ENCODE measurements at places on chromosomes 1 and 21.

GRCh38 chr1:236165238-236165981 lies 23.1 kb downstream of the GPR137B start:
- no peak for DNase-seq

GRCh38 chr1:117842408-117843170 lies 86.8 kb downstream of the GDAP2 start:
- no peak for DNase-seq

- no peak for DNase-seq
These were observed 34.9 kb upstream of the IVNS1ABP start for GRCh38 chr1:185351734-185352466.

DNA sequence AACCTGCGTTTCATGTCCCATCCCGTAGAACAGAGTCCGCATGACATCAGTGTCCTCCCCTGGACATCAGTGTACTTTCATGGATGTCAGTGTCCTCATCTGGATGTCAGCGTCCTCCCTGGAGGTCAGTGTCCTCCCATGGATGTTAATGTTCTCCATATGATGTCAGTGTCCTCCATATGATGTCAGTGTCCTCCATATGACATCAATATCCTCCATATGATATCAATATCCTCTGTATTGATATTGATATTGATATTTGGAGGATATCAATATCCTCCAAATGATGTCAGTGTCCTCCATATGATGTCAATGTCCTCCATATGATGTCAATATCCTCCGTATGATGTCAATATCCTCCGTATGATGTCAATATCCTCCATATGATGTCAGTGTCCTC lies 284.9 kb downstream of the AJAP1 start:
- DNase-seq, result no peak

- no peak for DNase-seq
These were observed 127.5 kb upstream of the SAMSN1 start for GRCh38 chr21:14673649-14674048.

DNA sequence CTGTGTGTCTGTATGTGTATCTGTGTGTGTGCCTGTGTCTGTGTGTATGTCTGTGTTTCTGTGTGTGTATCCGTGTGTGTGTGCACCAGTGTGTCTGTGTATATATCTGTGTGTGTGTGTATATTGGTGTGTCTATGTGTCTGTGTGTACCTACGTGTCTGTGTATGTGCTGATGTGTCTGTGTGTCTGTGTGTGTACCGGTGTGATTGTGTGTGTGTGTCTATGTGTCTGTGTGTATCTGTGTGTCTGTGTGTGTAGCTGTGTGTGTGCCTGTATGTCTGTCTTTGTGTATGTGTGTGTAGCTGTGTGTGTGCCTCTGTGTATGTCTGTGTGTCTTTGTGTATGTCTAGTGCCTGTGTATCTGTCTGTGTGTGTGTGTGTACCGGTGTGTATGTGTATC lies 32.0 kb downstream of the CAMK2N1 start:
- no peak for DNase-seq

- DNase-seq, result no peak
These were observed 78.1 kb downstream of the KIF26B start for GRCh38 chr1:245232931-245233330.

GRCh38 chr1:226708342-226708780 lies 30.7 kb downstream of the ITPKB start:
- no peak for DNase-seq

- no peak for DNase-seq
These were observed 100.3 kb downstream of the SEC16B start for GRCh38 chr1:177869586-177869985.

DNA sequence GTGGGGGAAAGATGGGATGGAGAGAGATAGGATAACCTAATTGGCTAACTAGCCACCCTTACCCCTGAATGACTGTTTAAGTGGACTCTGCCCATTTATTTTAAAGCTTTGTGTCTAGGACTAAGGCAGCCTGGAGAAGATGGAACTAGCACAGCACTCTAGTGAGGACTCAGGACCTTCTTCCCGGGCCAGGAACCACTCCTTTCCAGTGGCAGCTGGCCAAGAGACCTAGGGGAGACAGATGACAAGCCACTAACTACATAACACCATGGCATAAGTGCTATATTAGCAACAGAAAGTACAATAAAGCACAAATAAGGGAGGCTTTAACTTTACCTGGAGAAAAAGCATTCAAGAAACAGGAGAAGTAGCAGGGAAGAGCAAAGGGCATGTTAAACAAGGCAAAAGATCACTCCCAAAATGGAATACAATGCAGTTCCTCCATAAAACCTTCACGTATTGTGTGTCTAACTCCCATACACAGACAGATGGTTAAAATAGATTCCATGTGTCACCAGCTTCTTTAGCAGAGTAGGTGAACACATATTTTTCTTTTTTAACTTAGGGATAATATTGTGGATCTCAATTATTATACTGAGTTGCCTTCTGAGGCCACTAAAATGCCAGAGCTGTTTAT lies 20.6 kb downstream of the CLCA1 start:
- no peak for DNase-seq

- no peak for DNase-seq
These were observed 31.7 kb downstream of the LAMB3 start for GRCh38 chr1:209620487-209620884.

DNA sequence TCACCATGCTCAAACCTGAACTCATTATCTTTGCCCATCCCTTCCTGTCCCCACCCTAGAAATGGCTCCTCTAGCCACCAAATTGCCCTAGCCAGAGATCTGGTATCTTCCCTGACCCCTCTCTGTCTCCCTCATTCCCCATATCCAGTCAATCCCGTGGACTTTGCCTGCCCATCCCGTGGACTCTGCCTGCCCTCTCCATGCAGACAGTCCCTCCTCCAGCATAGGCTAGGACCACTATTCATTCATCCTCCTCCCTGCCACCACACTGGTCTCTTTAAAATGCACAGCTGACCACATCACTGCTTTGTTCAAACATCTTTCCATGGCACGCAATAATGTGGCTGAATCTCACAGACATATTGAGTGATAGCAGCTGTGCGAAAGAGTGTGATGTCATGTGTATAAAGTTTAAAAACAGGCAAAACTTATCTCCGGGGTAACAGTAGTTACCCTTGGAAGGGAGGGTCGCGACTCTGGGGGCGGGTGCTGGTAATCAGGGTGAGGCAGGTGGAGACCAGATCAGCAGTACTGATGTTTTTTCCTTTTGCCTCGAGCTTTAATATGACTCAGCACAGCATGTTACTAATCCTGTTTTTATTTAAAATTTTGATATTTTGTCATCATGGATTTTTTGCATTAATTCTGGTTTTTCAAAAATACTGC lies 4.8 kb upstream of the SLC2A1 start:
- DNase-seq, result no peak

DNA sequence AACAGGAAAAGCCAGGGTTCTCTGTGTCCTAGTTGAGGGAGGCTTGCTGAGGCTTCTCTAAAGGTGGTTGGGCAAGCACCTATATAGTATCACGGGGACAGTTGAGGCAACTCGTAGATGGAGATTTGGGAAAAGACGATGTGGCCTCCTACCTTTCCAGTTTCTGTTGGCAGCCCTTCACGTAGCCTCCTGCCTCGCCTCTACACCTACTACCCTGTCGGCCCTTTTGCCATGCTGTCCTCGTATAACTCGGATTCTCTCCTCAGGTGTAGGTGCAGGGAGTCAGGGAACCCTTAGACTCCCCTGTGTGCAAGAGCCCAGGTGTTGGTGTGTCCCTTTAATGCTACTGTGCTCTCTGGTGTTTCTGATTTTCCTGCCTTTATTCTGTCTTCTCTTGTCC lies 10.3 kb downstream of the ZNF692 start:
- no peak for DNase-seq

- DNase-seq, result no peak
These were observed 669.8 kb upstream of the B3GALT2 start for GRCh38 chr1:193856261-193856660.

GRCh38 chr1:191582169-191582568 lies 576.1 kb upstream of the RGS18 start:
- DNase-seq, result no peak

GRCh38 chr1:64823691-64824476 lies 79.0 kb downstream of the RAVER2 start:
- DNase-seq, result peak; percentile 79

- DNase-seq, result no peak
These were observed 724 bp upstream of the CALML6 start for GRCh38 chr1:1914101-1914970.

GRCh38 chr1:157773493-157774350 lies 3.2 kb downstream of the FCRL2 start:
- DNase-seq, result no peak

- no peak for DNase-seq
These were observed 507.8 kb upstream of the USP24 start for GRCh38 chr1:55723001-55723400.

GRCh38 chr1:54597455-54598030 lies 25.8 kb downstream of the FAM151A start:
- DNase-seq, result no peak
